ENCODE measurements at places on chromosomes 4 and X. TPM values are rescaled to one million over a fixed set of nuclear protein-coding genes. Genes with fewer than 3 reads are reported as not detected.

Gene ARMCX4
- total RNA-seq, result 10.5 TPM

Gene HHIP
- 0.59 TPM for total RNA-seq

Gene ALG13
- 36.2 TPM for total RNA-seq

Gene HS6ST2
- total RNA-seq, result 0.42 TPM

Gene TMPRSS11B
- total RNA-seq, result not detected

Gene CSAG3
- not detected for total RNA-seq

Gene MAP7D2
- under 0.01 TPM for total RNA-seq

Gene SPANXA2
- total RNA-seq, result not detected

Gene CPLX1
- total RNA-seq, result not detected

Gene GABRQ
- total RNA-seq, result 2.3 TPM

Gene L1CAM
- 0.59 TPM for total RNA-seq

Gene SLC2A9
- total RNA-seq, result 2.7 TPM

Gene MSANTD1
- total RNA-seq, result 0.59 TPM

Gene TMPRSS11F
- total RNA-seq, result not detected

Gene CHST7
- total RNA-seq, result 26.0 TPM

Gene SSX2B
- not detected for total RNA-seq

Gene IBSP
- not detected for total RNA-seq

Gene SH2D1A
- total RNA-seq, result not detected

Gene NDUFC1
- total RNA-seq, result 22.3 TPM

Gene WWC2
- 34.1 TPM for total RNA-seq

Gene FDCSP
- total RNA-seq, result not detected

Gene ERCC6L
- total RNA-seq, result 0.30 TPM

Gene DCUN1D4
- total RNA-seq, result 58.6 TPM

Gene RNF175
- not detected for total RNA-seq

Gene ARL9
- 0.23 TPM for total RNA-seq

Gene ADH7
- total RNA-seq, result not detected

Gene CLDN2
- total RNA-seq, result 0.14 TPM

All from smooth muscle cell of the umbilical artery (primary cell).